ENCODE measurements at places on chromosomes 12 and 14.

- no peak for DNase-seq
These were observed 739 bp upstream of the USP44 start for GRCh38 chr12:95551913-95552516.

GRCh38 chr12:79200176-79200575, 335.6 kb downstream of the SYT1 start:
- no peak for DNase-seq

GRCh38 chr12:117388951-117389446, 27.6 kb upstream of the NOS1 start:
- DNase-seq, result no peak

DNA sequence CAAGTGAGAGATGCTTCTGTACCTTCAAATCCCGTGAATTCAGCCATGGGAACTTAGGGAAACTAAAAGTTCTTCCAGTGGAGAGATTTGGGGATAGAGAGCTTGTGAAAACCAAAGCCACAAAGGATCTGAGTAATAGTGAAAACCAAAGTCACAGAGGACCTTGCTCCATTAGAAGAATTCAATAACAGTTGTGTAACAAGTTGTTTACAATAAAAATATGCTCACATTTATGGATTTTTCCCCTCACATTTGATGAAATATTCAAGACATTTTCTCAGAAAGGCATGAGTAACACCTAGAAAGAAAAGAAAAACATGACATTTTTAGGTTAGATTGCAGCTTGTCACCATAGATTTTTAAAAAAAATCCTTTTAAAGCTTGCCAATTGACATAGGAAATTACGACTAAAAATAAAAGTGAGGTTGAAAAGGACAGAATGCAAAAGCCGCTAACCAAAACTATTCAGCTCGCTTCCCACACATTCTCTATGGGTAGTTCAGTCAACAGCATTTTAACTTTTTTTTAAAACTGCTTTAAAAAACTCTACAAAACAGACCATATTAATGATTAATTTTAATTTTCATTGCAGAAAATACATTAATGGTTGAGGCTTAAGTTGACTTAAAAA, 113.2 kb downstream of the CAND1 start:
- DNase-seq, result peak; percentile 65

- peak; percentile 42 for DNase-seq
These were observed 27.2 kb downstream of the KRT80 start for GRCh38 chr12:52164624-52165023.

Data from choroid plexus epithelial cell (primary cell).